ENCODE measurements at places on chromosomes 4 and X. TPM values are rescaled to one million over a fixed set of nuclear protein-coding genes. Genes with fewer than 3 reads are reported as not detected.

- no peak overlapping the region for H3K4me3 ChIP-seq
- H3K27ac ChIP-seq = peak overlapping the region; percentile 98
- H3K36me3 ChIP-seq = no peaks in the 10 kb centered on the region
- DNase-seq = no peak
- H3K4me1 ChIP-seq = peaks cover 22% of the 10 kb centered on the region
Observed at GRCh38 chrX:10108288-10108687, 48.5 kb upstream of the CLCN4 start.

GRCh38 chr4:68256284-68256683 is 10.8 kb upstream of the TMPRSS11B start:
- no peak overlapping the region for H3K27ac ChIP-seq
- no peak overlapping the region for H3K4me3 ChIP-seq
- H3K27me3 ChIP-seq = no peaks in the 10 kb centered on the region
- DNase-seq = no peak
- no peaks in the 10 kb centered on the region for H3K36me3 ChIP-seq
- no peaks in the 10 kb centered on the region for H3K4me1 ChIP-seq

- H3K27ac ChIP-seq = no peak overlapping the region
- no peaks in the 10 kb centered on the region for H3K36me3 ChIP-seq
- H3K27me3 ChIP-seq = no peaks in the 10 kb centered on the region
- H3K4me1 ChIP-seq = no peaks in the 10 kb centered on the region
- no peak overlapping the region for H3K4me3 ChIP-seq
Observed at GRCh38 chr4:118904935-118905334, 16.3 kb downstream of the SYNPO2 start.

DNA sequence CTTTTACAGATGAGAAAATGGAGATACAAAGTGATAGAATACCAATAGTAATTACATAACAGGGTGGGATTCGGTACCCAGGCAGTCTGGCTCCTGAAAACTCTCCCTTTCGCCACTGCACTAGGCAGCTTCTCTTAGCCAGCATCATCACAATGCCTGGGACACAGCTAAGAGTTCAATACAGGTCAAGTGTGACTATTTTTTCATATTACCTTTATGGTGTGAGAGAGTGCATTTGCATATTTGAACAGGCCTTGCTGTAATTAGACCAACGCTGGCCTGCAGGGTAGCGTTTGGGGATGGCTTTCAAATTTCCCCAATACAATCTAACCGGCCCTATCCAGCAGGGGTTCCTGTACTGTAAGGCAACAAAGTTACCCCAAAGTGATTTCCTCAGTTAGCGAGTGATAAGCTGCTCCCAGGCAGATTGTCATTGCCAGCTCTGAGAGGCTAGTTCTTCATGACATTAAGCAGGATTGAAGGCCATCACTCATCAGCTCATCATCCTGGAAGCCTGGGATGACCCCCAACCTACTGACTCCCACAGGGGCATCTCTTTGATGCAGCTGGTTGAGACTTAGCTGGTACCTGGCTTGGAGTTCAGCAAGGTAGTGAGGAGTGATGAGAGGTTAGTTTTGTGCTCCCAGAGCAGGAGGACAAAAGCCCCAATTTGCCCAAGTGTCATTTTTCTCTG is 836.8 kb upstream of the LCORL start:
- no peaks in the 10 kb centered on the region for H3K27me3 ChIP-seq
- no peaks in the 10 kb centered on the region for H3K4me1 ChIP-seq
- DNase-seq = no peak
- no peak overlapping the region for H3K4me3 ChIP-seq
- H3K27ac ChIP-seq = no peak overlapping the region

Gene PASD1
- not detected for total RNA-seq

Gene CCSER1
- total RNA-seq = 1.1 TPM

- no peak overlapping the region for H3K27ac ChIP-seq
- H3K4me1 ChIP-seq = peaks cover 37% of the 10 kb centered on the region
- H3K4me3 ChIP-seq = no peak overlapping the region
- no peak for DNase-seq
Observed at GRCh38 chrX:71996136-71996535, 85.5 kb downstream of the NHSL2 start.

Gene EGF
- 0.20 TPM for total RNA-seq
